Glomerular endothelial cell (primary cell): ENCODE measurements at places on chromosomes 7 and 10.

DNA sequence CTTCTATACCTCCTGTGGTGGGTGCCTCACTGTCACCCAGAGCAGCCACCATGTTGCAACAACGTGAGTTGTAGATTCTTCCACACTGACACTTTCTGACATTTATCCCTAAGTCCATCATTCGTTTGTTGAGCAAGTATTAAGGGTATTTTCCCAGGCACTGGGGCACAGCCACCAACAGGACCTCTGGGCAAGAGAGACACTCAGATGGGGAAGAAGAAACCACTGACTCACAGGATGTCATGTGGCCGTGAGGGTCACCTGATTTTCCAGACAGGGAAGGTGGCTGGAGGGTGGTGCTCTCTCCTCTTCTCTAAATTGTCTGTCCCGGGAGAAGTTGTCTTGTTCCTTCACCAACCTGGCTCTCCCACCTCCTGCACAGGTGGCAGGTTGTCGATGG lies 51.7 kb upstream of the PPIF start:
- no peak for DNase-seq

- DNase-seq = no peak
Measured at GRCh38 chr10:32318476-32318896, 28.5 kb downstream of the EPC1 start.

GRCh38 chr10:6044751-6045313 lies 17.3 kb downstream of the IL2RA start:
- no peak for DNase-seq

DNA sequence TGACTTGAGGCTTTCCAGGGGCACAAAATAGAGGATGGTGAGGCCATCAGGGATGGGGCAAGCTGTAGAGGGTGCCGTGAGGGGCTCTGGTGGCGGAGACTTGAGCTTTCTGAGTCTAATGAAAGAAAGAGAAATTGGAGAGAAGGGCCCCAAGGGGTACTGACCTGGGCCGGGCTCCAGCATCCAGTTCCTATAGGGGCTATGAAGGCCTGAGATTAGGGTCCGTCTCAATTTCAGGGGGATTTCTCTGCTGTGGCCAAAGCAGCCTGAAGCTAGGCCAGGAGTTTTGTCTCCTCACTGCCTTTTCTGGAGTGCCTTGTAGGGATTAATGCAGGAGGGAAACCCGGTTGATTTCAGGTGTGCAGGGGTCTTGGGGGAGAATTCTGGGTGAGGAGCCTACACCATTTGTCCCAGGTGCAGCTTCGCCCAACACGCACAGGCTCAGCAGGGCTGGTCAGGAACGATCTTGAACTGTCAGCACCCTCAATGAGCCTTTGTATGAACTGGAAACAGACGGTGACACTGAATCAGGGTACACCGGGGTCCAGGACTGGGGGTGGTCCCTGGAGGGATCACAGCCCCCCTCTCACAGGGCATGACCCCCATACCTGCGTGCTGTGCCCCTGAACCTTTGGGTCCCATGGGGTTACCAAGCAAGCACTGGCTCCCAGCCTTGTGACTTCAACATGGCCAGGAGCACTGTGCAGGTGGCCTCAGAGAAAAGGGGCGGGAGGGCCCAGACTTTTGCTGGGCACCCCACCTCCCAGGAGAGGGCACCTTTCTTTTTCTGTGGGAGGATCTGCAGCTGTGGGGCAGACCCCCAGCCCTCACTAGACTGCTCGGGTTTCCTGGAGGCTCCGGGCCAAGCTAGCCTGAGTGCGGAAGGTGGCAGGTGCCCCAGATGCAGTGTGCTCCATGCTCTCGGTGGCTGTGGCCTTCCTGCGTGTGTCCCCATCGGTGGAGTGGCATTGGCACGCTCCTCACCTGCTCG lies 122.9 kb upstream of the RET start:
- DNase-seq = no peak

- no peak for DNase-seq
Measured at GRCh38 chr10:101829561-101830315, 11.5 kb upstream of the OGA start.

- no peak for DNase-seq
Measured at GRCh38 chr10:70337201-70337651, 45.2 kb downstream of the LRRC20 start.
